Inflammatory macrophage (primary cell): ENCODE measurements at places on chromosomes 12 and 14.

DNA sequence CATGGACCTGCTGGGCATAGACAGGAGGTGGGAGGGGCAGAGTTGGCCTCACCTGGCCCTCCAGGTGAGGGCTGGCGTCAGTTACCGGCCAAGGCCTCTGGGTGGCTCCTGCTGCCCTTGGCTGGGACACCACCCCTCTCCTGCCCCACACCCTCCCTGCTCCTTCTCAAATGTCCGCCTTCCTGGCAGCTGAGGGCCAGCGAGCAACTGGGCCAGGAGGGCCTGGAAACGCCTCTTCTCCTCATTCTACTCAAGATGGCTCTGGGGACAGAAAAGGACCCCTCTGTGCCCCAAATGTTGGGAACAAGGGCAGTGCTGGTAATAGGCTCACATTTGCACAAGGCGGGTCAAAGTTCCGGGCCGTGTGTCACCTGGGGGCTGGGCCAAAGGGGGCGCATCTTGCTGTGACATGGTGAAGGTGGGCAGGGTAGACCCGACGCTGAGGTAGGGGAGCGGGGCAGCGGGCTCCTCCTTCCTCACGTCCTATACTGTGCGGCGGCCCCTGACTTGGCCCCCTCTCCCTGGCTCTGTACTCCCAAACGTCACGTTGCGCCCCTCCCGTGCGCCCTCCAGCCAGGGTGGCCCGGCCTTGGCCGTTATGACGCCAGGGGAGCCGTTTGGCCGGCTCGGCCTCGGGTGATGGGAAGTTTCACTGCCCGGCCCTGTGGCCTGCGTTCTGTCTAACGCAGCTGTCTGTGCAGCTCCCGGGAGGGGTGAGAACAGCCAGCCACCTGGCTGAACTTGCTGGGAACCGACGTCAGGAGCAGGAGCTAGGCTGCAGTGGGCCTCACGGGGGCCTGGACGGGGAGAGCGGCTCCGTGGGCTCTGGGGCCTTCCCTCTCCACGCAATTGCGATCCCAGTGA is 18.0 kb upstream of the DLK1 start:
- DNase-seq, result no peak

DNA sequence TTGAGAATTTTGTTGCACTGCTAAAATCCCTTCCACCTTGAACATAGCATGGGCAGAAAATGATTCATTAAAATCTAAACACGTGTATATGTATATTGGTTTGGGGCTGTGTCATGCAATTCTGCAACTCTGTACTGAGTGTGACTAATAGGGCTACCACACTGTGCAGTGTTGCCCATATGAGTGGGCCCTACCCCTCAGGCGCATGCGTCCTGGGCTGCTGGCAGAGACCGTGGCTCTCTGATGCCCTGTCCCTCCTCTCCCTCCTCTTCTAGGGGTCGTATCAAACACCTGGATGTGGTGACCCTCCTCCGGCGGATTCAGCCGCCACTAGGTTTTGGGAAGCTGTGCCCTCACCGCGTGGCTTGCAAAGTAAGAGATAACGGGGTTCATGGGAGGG is 128.4 kb upstream of the FKBP4 start:
- no peak for DNase-seq

GRCh38 chr12:93430280-93430679 is 11.5 kb downstream of the UBE2N start:
- no peak for DNase-seq

- DNase-seq, result no peak
Observed at GRCh38 chr14:34003082-34003668, 52.3 kb upstream of the EGLN3 start.

GRCh38 chr12:49823350-49823749 is 4.9 kb downstream of the NCKAP5L start:
- DNase-seq, result no peak

DNA sequence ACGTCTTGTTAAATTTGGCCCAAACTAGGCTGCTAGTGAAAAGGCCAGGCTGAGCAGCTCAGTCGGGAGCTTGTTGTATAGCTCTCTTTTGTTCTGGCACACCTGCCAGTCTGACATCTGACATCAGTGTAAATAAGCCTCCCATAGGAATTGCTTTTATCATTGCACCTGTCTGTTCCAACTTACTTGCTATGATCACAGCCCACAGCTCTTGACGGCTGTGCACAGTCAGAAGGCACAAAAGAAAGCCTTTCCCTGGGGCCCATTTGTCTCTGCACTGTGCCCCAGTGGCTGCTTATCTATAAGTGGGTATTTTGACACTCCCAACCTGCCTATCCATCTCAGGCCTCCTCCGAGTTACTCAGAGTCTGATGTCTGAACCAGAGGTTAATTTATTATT is 324.5 kb downstream of the NUAK1 start:
- no peak for DNase-seq

GRCh38 chr12:97837401-97837800 is 374.8 kb downstream of the RMST start:
- no peak for DNase-seq

DNA sequence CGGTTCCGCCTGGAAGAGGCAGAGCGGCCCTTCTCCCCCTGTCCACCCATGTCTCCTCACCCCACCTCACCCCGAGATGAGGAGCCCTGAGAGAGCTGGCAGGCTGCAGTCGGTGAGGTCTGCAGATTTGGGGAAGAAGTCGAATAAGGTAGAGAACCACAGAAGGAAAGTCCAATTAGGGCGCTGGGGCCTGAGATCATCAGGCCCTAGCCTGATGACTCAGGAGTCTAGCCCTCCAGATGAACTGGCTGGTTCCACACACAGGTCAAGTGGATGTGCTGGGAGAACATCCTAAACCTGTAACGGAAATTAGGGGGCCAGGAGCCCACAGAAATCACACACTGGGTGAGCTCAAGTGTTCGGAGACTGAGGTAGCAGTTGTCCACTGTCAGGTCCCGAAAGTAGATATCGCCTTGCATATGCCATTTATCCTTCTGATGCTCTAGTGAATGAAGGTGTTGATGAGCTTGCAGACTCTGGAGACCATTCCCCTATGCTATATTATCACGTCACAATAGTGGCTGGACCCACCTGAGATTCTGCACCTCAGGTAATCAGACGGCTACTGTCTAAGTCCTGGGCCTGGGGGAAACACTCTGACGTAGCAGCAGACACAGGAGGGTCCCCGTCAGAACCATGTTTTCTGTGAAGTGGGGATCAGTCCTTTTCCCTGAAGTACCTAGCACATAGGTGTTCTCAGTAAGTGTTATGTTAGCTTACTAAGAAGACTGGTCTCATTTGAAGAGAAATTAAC is 886 bp upstream of the METTL17 start:
- DNase-seq, result peak; percentile 72
